ENCODE measurements at places on chromosomes 5 and 9. TPM values are rescaled to one million over a fixed set of nuclear protein-coding genes. Genes with fewer than 3 reads are reported as not detected.

Gene SV2C
- total RNA-seq = not detected

Gene TMEM215
- total RNA-seq = not detected

Gene CDKN2B-AS1
- total RNA-seq = 2.9 TPM

Gene SIMC1
- total RNA-seq = 13.1 TPM

Gene PRDM9
- total RNA-seq = not detected

Gene HRH2
- total RNA-seq = 0.06 TPM

Gene MFAP3
- total RNA-seq = 52.7 TPM

Gene DOCK2
- 1.2 TPM for total RNA-seq

Gene ANKRD18B
- 0.93 TPM for total RNA-seq

Gene SLC46A2
- total RNA-seq = not detected

Gene NEURL1B
- total RNA-seq = 15.2 TPM

Gene FAM221B
- not detected for total RNA-seq

Gene PROB1
- 2.4 TPM for total RNA-seq

Gene PCDHB6
- total RNA-seq = 0.05 TPM

Gene FTMT
- not detected for total RNA-seq

Gene ADAMTSL1
- total RNA-seq = 17.2 TPM

Gene AMBP
- total RNA-seq = not detected

Gene ITK
- total RNA-seq = not detected

Gene KIF4B
- total RNA-seq = 0.23 TPM

Gene SAXO1
- not detected for total RNA-seq

Gene PCDHA6
- 0.58 TPM for total RNA-seq

Gene BHMT2
- total RNA-seq = 0.76 TPM

Gene ECSCR
- total RNA-seq = 345 TPM

Gene SMIM33
- total RNA-seq = not detected

Gene TRPM6
- 0.19 TPM for total RNA-seq

Gene AKNA
- 31.4 TPM for total RNA-seq

Gene PCDHA1
- total RNA-seq = 0.06 TPM

Gene KCNIP1
- 0.76 TPM for total RNA-seq

Gene PPP2R2B
- 0.19 TPM for total RNA-seq

Measured in glomerular endothelial cell (primary cell).